ENCODE measurements at places on chromosomes 3 and 15.

DNA sequence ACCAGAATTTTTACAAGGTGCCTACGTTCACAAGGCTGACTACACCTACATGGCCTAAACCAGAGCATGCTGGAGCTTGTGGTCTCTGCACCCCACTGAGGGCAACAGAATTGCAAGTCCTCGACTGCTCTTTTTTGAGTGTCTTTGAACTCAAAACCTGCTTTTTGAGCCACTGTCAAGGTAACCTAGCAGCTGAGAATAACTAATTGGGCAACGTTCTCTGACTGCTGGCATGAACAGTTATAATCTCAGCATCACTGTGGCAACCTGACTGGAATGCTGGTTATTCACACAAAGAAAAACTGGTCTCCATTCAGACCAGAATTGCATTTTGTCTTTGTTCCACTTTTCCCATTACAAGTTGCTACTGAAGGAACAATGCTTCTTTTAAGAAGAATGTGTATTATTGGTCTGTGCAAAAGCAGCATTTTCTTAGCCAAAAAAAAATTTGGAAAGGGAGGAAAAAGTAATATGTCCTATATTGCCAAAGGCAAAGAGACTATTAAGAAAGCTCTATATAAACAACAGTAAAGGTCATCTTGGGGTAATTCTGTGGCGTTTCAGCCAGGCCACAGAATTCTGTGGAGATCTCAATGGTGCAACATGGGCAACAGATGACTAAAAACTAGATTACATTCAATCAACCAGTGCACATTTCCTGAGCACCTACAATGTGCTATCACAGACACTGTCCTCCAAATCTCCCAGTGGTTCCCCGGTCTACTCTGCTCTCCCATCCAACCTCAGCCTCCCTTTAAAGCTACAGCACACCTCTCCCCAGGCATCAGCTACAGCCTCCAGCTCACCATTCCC is 76.8 kb downstream of the TNIK start:
- ATAC-seq = peak; percentile 13

- ATAC-seq = no peak
Measured at GRCh38 chr15:71757741-71758530, 52.4 kb upstream of the NR2E3 start.

GRCh38 chr15:47505712-47506328 is 211.5 kb upstream of the SEMA6D start:
- ATAC-seq = no peak

- ATAC-seq = no peak
Measured at GRCh38 chr15:27885201-27885600, 213.9 kb downstream of the OCA2 start.

GRCh38 chr15:97804950-97805349 is 155.6 kb upstream of the ARRDC4 start:
- no peak for ATAC-seq

GRCh38 chr15:60718661-60719069 is 239.7 kb upstream of the ICE2 start:
- no peak for ATAC-seq

DNA sequence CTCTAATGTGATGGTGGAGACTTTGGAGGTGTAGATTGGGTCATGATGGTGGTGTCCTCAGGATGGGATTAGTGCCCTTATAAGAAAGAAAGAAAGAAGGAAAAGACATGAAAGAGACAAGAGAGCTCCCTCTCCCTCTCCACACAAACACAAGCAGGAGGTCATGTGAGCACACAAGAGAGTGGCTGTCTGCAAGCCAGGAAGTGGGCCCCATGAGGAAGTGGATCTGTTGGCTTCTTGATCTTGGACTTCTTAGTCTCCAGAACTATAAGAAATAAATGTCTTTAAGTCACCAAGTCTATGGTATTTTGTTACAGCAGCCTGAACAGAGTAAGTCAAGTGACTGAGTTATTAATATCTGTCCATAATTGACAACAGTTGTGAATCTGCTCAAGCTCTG is 17.1 kb downstream of the IQCB1 start:
- no peak for ATAC-seq

- ATAC-seq = no peak
Measured at GRCh38 chr15:98549741-98550140, 98.6 kb upstream of the IGF1R start.

DNA sequence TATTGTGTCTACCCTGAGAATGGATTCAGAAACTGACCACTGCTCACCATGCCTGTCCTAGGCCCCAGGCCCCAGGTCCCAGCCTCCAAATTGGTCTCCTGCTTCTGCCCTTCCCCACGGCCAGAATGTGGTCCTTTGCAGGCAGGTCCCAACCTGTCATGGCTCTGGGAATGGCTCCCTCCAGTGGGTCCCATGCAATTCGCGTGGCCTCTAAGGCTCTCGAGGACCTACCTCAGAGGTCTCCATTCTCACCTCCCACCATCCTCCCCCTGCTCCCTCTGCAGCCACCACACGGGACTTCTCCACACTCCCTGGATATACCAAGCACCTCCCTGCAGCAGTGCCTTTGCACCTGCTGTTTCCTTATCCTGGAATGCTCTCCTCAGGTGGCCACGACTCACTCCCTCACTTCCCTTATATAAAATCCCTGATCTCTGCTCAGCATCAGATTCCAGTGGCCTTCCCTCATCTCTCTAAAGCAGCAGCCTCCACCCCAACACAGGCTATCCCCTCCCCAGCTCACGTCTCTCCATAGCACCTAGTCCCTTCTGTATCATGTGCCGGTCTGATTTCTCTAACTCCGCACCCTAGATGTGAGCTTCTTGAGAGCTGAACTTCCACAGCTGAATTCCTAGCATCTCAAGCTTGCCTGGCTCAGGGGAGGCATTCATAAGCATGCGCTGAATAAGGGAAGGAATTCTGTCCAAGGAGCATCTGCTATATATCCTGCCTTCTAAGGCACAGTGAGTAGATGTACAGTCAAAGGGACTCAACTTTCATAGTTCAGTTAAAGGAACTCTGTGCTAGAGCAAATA is 56.9 kb downstream of the ARRDC4 start:
- no peak for ATAC-seq

DNA sequence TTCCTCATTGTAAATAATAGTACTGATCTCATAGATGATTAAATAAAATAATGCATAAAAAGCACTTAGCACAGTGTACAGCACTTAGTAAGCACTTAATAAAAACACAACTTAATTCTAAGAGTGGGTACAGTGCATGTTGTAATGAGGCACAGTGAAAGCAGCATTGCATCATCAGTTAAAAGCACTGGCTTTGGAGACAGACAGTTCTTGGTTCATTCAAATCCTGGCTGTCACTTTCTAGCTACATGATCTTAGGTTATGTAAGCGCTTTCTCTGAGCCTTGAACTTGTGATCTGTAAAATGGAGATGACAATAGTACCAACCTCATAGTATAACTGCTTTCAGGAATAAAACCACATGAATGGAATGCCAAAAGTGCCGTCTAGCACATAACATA is 151.5 kb downstream of the DPH6 start:
- no peak for ATAC-seq

DNA sequence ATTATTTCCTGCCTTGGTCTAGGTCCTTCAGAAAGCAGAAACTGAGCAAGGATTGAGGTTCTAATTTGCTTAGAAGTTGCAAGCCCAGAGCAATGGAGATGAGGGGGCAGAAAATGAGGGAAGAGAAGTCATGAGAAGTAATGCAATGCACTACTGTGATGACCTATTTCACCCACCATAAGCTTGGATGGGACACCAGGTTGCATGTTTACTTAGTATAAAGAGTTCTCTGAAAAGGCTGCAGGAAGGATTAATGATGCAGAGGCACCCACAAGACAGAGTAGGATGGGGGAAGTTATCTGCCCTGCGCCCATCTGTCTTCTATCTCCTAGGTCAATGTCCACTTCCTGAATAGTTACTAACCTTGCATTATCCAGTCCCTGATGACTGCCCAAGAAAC is 84.8 kb upstream of the SNRK start:
- ATAC-seq = no peak

- peak; percentile 28 for ATAC-seq
Measured at GRCh38 chr15:70670680-70671079, 92.7 kb downstream of the UACA start.

DNA sequence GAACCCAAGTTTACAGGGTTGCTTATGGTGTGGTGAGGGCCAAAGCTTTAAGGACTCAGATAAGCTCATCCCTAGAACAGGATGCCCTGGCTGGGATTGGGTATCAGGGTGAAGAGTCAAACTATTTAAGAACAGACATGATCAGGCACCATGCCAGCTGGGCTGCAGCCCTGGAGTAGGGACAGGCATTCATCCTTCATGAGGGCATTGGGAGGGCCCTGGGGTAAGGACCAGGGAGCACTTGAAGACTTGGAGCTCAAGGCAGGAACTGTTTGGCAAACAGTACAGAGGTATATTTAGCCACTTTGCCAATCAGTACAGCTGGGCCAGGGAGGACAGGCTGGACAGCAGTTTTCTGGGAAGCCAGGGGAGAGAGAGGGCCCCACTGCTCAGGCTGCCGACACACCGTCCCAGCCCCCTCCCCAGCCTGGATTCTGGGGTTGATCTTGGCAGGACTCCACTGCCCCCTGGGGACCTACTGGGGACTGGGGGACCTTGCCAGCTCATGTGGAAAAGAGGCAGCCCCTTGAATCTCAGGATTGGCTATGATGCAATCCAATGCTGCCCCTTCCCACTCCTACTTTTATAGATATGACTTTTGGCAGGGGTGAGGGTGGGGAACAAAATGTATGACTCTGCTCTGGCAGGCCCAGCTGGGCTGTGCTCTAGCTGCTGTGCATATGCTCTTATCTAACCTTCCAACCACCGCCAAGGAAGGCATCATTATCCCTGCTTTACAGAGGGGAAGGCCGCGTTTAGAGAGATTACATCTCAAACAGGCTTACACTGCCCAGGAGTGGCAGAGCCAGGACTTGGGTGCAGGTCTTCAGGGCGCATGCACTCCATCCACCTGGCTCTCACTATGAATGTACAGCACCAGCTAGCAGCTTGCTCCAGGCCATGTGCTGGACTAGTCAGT is 2.3 kb downstream of the PLA2G4E start:
- no peak for ATAC-seq

DNA sequence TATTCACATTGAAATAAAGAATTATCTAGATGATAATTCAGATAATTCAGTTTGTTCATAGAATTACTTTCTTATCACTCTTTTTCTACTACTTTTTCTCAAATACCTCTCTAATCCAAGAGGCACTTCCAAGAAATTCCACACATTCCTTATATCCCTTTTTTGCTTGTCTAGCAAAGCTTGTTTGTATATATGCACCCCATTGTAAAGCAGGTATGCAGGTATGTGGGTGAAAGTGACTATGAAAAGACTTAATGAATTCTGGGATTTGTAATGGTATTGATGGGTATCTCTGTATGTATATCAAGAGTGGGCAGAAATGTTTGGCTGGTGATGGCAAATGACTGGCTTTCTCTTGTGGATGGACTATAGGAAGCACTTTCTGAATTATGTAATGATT is 94.1 kb upstream of the FGF7 start:
- ATAC-seq = no peak

DNA sequence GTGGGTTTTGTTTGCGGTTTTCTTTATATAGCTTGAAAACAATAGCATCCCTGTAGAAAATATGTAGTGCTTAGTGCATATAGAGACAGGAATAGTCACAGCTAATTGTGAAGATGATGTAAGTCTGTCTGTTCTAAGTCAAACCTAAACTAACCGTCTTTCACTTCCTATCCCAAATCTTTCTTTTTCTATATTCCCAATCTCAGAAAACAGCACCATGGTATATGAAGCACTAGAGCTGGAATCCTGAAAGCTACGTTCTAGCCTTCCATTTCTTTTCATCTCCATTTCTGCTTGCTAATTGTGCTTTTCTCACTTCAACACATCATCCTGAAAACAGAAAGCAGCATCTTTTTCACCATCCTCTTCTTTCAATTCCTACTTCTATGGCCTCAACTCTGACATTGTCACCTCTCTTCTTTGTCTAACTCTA is 1235.5 kb downstream of the ROBO2 start:
- no peak for ATAC-seq

- no peak for ATAC-seq
Measured at GRCh38 chr3:108028896-108029295, 61.9 kb downstream of the CD47 start.

DNA sequence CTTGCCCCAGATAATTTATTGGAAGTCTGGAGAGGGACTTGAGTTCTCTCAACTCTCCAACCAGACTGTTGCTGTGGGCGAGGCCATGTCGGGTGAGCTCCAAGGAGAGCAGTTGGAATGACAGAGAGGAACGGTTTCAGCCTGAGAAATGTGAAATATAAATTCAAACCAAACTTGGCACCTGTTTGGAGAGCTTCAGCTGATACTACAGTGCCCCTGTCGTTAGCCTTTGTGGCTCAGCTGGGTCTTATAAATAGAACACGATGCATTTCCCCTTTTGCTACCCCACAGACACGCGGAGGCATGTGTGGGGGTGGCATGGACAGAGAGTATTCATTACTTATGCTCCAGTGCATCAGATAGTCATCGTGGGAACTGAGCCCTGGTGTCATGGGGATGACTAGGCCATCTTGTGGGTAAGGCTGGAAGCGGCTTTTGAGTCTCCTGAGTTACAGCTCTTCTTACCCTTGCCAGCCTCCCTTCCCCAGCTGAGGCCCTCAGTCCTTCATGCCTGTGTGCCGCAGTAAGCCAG is 15.6 kb downstream of the SMAD3 start:
- ATAC-seq = peak; percentile 8

DNA sequence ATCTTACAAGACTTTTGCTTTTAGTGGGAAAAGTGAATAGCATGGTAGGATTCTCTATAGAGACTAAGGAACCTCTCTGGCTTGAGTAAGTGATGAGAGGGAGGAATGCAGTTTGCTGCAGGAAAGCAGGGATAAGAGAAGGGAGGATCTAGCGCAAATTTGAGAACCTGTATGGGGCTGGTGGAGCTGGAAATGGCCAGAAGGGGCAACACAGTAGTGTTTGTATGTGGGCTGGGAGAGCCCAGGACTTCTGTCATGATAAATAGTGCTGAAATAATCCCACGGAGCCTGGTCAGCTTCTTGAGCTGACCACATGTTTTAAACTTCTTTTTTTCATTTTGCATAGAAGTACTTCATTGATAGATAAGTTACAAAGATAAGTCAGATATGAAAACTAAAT is 11.2 kb upstream of the SHC4 start:
- ATAC-seq = peak; percentile 56

- no peak for ATAC-seq
Measured at GRCh38 chr3:96931119-96931862, 116.9 kb downstream of the EPHA6 start.

- no peak for ATAC-seq
Measured at GRCh38 chr3:156201411-156202405, 81.3 kb downstream of the KCNAB1 start.

- no peak for ATAC-seq
Measured at GRCh38 chr3:57421336-57421735, 122.8 kb downstream of the DNAH12 start.

DNA sequence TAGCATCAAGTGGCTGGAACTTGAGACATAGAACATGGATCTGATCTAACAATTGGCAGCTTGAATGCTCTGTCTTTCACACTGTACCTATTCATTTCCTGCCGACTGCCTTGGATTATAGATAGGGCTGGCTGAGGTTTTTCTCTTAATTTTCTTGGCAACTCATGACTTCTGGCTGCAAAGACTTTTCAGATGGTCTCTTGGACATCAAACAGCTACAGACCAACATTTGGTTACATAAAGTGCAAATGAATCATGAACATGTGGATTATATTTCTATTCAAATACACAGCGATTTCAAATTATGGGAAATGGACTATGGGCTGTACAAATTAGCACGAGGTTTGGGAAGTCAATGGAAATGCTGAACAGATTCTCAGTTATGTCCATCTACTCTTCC is 26.2 kb upstream of the IL16 start:
- no peak for ATAC-seq

GRCh38 chr15:69457304-69458280 is 5.0 kb downstream of the RPLP1 start:
- ATAC-seq = no peak

Measured in SK-N-SH treated with all-trans-retinoic acid at 6 μM for 48 hours (cell line).